ENCODE measurements at places on chromosomes 12 and 14.
A peak's percentile ranks its signal among the peaks of the same experiment; 100 is the strongest.

GRCh38 chr14:90536092-90536491 lies 139.3 kb downstream of the CALM1 start:
- no peak for DNase-seq

DNA sequence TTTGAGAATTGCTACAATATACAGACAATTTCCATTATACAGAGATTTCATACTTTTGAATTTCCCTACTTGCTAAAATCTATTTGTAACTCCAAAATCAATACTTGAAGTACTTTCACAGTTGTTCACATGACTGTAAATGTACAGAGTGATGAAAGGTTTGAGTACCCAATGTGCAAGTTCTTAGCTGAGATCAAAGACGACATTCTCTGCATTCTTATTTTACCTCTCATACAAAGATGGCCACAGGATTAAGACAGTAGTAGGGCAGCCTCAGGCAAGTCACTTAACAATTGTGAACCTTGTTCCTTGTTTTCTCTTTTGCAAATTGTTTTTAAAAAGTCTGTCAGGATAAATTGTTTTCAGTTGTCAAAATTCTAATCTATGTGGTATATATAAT lies 255.9 kb upstream of the KITLG start:
- DNase-seq: peak; percentile 7

GRCh38 chr14:69004731-69005431 lies 25.8 kb upstream of the ACTN1 start:
- DNase-seq: no peak

DNA sequence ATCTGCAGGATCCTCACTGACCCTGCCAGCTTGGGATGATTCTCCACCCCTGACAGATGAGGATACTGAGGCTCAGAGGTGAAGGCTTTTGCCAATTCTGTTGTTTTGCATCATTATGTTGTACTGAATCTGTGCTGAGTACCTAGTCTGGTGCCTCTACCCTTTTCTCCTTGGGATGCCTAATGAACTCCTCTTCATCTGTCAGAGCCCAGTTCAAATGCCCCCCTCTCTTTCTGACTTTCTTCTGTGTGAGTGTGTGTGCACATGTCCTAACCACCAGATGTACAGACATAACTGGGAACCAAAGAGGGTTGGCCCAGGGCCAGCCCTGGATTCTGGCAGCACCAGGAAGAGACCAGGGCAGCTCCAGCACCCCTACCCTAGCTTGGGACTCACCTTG lies 22.8 kb downstream of the FOXN4 start:
- DNase-seq: no peak

DNA sequence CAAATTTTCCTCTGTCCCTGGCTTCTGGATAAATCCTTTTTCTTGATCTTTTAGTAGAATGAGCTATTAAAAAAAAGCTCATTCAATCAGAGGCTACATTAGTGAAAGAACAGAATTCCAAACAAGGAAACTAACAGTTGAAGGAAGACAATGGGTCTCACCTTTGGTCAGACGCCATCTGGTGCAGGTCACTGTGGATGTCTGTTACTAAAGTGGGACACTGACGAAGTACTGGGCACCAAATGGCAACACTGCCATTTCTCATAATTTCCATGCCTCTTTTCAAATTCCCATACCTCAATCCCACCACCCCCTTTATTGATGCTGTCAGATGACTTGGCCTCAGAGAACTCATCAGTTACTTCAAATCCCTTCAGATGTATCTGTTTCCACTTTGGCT lies 24.5 kb upstream of the ARID2 start:
- DNase-seq: no peak

GRCh38 chr12:18415227-18415626 lies 153.9 kb downstream of the PIK3C2G start:
- no peak for DNase-seq

GRCh38 chr12:95972832-95973456 lies 23.2 kb downstream of the HAL start:
- no peak for DNase-seq

- DNase-seq: no peak
These were observed 9.7 kb downstream of the SCARB1 start for GRCh38 chr12:124853781-124854636.

GRCh38 chr12:83893101-83893500 lies 1019.5 kb downstream of the SLC6A15 start:
- DNase-seq: no peak

DNA sequence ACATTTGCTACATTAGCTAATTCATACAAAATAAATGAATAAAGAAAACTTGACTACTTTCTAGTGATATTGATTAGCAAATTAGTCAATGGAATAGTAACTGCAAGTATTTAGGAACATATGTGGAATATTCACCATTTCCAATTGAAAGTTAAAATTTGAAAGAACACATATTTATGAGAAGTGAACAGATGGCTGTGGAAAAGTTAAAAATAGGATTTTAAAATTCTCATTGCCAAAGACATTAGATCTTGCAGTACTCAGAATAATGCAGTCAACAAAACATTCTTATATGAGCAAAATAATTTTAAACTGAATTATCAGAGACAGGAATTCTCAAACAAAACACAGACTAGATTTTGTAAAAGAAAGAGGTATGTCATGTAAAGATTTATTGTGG lies 613.9 kb upstream of the NOVA1 start:
- DNase-seq: no peak

GRCh38 chr12:12724421-12725085 lies 7.4 kb downstream of the CDKN1B start:
- no peak for DNase-seq

- DNase-seq: no peak
These were observed 75.7 kb upstream of the DICER1 start for GRCh38 chr14:95232894-95233584.

GRCh38 chr14:49381778-49382177 lies 204.4 kb downstream of the RPS29 start:
- no peak for DNase-seq

GRCh38 chr12:44851586-44851985 lies 24.5 kb downstream of the NELL2 start:
- DNase-seq: no peak

DNA sequence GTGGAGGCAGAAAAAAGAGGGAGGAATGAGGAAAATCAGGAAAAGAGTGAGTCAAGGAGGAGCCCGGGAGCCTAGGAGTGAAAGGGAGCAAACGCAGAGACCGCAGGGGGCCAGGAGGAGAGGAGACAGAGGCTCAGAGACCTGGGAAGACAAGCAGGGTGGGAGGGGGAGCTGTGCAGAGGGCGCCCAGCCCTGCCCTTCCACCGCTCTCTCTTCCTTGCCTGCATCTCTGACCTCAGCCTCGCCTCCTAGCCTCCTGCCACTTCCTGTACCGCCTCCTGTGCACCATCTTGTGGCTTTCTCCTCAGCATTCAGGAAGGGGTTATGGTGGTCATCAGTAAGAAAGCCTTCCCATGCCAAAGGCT lies 1.3 kb downstream of the CLSTN3 start:
- DNase-seq: no peak

GRCh38 chr12:106045251-106045674 lies 93.5 kb downstream of the NUAK1 start:
- DNase-seq: no peak

DNA sequence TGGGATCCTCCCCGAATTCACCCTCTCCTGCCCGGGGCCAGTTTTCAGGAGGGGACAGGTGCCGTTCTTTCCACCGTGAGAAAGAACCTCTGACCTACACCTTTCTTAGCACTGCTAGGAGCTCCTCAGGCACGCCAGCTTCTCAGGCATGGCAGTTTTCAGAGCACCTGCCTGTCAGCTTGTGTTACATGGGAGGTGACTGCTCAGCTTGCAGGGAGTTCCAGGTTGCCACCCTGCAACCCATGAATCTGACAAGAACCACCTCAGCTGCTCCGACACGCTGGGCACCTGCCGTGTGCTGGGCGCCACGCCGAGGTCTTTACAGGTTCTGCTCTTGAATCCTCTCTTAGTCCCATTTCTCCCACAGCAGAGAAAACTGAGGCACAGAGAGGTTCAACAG lies 12.9 kb downstream of the BRI3BP start:
- DNase-seq: no peak

DNA sequence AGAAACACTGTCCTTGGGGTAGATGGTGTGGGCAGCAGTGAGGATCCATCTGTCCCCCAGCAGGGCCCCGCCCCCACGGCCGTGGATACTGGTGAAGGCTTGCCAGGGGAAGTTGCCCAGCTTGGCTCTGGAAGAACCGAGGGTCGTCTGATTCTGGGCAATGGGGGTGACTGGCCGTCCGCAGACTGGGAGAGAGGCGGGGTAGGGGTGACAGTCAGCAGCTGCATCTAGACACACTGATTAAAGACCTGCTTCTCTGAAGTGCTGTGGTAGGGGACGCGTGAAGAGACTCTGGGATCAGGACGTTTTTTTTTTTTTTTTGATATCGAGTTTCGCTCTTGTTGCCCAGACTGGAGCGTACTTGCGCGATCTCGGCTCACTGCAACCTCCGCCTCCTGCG lies 4.7 kb upstream of the C1R start:
- no peak for DNase-seq

DNA sequence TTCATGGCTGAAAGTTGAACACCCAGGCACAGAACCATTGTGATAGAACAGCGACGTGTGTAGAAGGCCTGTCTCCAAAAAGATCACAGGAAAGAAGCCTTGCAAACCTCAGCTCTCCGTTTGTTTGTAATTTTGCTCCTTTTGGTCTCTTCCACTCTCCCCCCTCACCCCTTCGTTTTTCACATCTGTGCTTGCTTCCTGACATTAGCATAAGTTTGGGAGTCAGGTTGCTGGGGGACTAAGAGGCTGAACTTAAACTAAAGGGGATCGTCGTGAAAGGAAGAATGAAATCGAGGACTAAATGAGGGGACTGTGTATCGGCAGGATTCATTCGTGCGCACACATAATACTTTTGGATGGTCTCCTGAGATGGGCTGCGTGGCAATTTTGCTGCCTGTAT lies 200.6 kb downstream of the BCAT1 start:
- DNase-seq: no peak

- DNase-seq: no peak
These were observed 9.9 kb downstream of the GPHB5 start for GRCh38 chr14:63308723-63309317.

- no peak for DNase-seq
These were observed 28.0 kb upstream of the TMCC3 start for GRCh38 chr12:94678379-94678778.

DNA sequence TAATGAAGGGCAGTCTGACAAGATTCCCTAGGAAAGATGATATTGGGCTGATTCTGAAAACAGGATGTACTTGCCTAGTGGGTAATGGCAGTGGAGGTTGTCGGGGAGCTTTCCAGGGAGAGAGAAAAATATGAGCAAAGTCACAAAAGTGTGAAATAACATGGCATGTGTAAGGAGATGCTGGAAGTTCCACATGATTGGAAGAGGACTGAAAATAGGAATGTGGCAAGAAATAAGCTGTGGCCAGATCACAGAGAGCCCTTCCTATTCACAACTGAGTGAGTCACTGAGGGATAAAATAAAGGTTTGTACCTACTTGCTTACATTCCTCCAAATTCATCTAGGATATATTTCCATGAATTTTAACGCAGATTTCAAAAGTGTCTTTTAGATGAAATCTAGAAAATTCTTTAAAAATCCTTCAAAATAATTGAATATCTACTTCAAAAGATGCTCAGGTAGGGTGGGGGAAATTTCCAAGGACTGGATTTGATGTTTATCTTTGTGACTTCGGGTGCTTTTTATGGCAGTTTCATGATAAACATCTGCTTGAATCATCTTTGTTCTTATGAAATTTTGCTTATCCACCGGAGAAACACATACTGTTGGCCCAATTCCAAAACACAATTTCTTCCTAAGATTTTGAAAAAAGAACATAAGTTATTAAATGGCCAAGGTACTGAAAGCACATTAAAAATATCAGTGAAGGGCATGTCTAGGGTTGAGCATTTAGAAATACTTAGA lies 36.3 kb upstream of the SLC2A13 start:
- DNase-seq: no peak
